ENCODE measurements at places on chromosomes 7 and 10.

GRCh38 chr10:22322641-22323160 lies 1.8 kb downstream of the BMI1 start:
- no peak for DNase-seq

- DNase-seq, result peak; percentile 24
These were observed 94.7 kb upstream of the PRSS58 start for GRCh38 chr7:142352543-142352942.

- no peak for DNase-seq
These were observed 127.8 kb upstream of the PPIF start for GRCh38 chr10:79219322-79219957.

- no peak for DNase-seq
These were observed 25.7 kb upstream of the PRPS1L1 start for GRCh38 chr7:18053177-18053928.

DNA sequence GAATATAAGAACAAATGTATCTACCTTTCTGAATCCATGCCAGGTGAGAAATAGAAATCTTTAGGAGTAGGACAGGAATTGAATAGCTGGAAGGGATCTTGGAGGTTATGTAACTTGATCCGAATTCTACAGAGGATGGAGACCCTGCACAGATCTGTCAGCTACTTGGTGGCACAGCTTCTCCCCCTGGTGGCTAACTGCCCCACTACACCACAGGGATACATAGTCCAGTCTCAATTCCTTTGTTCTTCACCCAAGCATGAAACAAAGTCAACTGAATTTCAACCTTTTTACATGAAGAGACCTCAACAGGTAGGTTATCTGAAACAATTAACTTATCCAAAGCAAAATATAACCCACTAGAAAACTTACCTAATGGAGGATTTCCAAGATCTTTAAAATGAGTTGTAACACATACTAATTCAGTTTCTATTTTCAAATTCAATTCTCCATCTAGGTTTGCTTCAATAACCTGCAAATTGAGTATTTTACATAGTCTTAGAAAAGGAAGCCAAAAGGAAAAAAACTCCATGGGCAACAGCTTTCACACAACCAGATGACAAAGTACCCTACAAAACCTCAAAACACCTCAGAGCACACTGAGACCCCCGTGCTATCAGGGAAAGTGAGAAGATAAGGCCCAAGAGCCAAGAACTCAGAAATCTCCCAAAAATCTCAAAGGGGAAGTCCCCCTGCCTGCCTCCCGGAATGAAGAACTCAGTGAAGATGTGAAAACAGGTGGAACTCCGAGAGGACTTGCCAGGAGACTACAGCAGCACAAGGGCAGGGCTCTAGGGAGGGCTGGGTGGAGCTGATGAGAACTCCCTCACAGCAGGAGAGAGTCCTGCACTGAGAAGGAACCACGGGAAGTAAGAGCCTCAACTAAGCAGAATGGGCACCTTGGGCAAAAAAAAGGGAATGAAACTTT lies 10.3 kb downstream of the HUS1 start:
- peak; percentile 55 for DNase-seq

DNA sequence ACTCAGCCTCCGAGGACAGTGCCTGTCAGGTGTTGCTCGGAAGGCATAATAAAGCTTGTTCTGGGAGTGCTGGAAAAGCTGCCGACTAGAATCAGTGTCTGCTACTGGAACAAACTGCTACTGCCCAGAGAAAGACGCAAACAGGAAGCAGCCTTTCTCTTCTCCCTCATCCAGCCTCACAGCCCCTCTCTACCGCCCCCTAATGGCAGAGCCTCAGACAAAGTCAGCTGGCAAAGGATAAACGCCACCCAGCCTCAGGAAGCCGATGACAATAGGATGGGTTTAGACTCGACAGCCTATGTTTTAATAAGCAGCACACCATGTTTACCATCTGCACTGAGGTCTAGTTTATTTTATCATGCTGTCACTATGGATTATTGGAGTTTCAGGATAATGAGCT lies 169.5 kb upstream of the LYZL1 start:
- peak; percentile 56 for DNase-seq

DNA sequence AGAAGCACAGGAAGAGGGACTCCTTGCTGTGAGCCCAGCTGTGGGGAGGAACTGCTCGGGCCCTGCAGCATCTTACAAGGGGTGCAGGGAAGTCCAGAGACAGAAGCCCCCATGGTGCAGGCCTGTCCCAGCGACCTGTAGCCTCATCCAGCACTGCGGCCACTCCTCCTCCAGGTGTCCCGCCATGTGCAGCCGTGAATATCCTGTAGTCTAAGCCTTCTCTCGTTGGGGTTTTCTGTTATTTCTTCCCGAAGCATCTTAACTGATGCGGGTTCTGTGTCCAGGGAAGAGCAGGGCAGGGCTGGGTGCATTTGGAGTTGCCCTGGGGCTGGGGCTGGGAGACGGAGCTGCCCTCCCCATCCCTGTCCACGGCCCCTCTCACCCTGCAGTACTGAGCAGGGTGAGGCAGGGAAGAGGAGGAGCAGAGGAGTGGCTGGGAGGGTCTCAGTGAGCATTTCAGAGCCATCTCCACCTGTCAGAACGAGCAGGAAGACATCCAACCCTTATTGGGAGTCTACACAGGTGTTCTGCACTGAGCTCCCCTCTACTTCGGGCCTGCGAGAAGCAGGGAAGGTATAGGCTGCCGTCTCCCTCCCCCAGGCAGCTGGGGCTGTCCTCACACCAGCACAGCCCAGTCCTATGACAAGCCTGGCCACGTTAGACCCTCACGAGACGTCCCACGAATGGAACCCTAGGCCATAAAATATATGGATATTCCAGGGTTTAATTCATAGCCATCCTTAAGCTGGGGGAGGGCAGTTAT lies 494.5 kb downstream of the DNAJB6 start:
- no peak for DNase-seq

DNA sequence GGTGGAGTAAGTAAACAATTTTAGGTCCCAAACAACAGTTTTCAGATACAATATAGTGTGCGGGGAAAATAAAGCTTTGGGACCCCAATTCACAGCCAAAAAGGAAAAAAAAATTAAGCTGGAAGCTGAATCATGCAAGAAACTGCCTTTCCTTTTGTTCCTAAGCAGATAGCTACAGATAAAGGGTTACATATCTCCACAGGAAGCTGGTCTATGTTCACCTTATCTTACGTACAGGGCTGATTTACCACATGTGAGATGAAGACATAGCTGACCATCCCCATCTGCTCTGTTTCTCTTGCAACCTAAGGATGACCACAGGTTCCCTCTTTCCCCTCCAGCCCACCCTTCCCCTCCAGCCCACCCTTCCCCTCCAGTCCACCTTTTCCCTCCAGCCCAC lies 14.2 kb upstream of the PFKP start:
- no peak for DNase-seq

DNA sequence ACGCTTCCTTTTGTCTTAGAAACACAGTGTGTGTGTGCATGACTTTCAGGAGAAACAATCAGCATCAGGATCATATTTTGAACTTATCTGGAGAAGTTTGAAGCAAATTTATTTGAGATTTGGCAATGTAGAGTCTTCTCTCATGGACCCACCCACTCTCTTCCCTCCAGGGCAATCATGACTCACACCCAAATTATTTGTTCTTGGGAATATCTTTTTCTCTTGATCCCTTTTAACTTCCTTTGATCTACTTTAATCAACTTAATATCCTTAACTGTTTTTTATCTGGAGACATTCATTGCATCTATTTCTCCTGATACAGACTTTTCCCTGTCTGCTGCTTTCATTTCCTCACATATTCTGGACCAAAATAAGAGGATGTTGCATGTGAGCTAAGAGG lies 1174.3 kb downstream of the GATA3 start:
- peak; percentile 74 for DNase-seq

DNA sequence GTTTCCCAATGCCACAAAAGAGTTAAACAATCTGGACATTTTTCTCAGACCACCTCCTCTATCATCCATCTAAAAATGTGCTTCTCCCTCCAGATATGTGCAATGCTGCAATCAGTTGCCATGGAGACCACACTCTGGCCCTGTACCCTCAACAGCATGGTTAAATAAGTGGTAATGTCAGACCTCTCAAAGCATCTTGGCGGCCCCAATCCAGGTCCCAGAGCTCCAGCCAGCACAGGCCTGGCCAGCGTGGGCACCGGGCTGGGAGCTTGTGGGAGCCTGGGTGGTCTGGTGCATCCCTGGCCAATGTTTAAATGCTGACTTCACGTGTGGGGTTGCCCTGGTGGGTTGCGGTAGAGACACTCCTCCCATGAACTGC lies 362.9 kb upstream of the ZNF32 start:
- DNase-seq, result peak; percentile 52

DNA sequence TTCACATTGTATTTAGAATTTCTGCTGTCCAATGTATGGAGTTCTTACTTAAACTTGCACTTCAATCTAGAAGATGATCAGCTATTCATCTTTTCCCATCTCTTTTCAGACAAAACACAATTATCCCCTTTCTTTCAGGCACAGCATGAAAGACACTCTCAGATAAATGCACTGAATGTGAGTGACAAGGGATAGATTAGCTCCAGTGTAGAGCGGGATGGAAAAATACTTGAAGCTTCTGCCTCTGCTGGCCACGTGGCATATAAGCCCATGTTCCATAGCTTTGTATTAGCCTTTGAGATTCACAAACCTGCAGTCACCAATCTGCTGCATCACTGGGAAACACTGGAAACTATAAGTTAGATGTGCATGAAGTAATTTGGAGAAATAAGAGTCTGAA lies 162.2 kb upstream of the FAM3C start:
- DNase-seq, result no peak

- DNase-seq, result no peak
These were observed 6.4 kb upstream of the SOSTDC1 start for GRCh38 chr7:16471933-16472332.

GRCh38 chr7:20365486-20365885 lies 34.8 kb downstream of the ITGB8 start:
- DNase-seq, result no peak

GRCh38 chr7:85508642-85509410 lies 322.0 kb upstream of the SEMA3D start:
- DNase-seq, result peak; percentile 5

DNA sequence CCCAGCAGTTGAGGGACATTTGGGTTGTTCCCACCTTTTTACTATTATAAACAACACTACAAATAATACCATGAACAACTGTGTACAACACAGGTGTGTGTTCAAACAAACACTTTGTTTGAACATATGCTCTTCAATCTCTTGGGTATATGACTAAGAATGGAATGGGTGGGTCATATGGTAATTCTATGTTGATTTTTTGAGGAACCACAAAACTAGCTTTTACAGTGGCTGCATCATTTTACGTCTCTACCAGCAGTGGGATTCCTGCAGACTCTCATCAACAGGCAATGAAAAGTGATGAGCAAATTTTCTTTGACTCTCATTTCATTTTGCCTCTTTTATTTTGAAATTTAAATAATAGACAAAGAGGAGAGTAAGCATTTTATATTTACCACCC lies 116.9 kb upstream of the KLF14 start:
- no peak for DNase-seq

- no peak for DNase-seq
These were observed 41.4 kb downstream of the STAM start for GRCh38 chr10:17685233-17685840.

GRCh38 chr10:95181726-95182125 lies 12.3 kb upstream of the ACSM6 start:
- DNase-seq, result peak; percentile 44

- no peak for DNase-seq
These were observed 42.0 kb downstream of the GALNT17 start for GRCh38 chr7:71173955-71174354.

DNA sequence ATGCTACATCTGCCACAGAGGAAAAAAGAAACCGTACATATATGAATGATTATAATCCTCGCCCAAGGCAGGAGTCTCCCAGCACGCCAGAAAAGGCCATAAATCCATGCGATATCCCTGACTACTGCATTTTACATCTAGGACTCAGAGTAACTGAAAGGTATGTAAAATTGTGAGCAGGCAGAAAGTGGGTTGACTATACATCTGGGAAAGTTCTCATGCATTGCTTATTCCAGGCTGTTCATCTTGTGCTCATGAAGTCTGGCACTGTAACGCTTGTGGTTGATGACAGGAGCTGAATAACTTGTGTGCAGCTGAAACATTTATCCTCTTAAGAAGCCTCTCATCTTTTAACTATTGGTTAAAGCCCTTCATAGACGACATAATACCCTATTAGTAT lies 193.4 kb upstream of the STEAP4 start:
- DNase-seq, result no peak

DNA sequence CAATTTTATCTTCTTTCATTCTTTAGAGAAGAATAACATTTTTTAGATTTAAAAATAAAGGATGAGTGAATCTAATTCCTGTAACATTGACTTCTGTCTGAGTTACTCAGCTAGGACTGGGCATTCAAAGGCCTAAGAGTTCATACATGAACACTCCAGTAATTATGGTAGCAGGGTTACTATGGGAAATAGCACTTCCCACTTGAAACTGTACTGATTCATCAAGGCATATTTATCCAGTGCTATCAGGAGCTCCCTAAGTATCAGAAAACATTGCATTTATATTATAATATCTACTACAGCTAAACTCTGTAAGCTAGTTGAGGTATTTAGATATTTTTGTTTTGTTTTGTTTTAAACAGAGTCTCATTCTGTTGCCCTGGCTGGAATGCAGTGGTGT lies 41.8 kb downstream of the NDUFB2 start:
- DNase-seq, result no peak

- DNase-seq, result peak; percentile 91
These were observed 101.7 kb upstream of the KLF6 start for GRCh38 chr10:3886641-3887251.

DNA sequence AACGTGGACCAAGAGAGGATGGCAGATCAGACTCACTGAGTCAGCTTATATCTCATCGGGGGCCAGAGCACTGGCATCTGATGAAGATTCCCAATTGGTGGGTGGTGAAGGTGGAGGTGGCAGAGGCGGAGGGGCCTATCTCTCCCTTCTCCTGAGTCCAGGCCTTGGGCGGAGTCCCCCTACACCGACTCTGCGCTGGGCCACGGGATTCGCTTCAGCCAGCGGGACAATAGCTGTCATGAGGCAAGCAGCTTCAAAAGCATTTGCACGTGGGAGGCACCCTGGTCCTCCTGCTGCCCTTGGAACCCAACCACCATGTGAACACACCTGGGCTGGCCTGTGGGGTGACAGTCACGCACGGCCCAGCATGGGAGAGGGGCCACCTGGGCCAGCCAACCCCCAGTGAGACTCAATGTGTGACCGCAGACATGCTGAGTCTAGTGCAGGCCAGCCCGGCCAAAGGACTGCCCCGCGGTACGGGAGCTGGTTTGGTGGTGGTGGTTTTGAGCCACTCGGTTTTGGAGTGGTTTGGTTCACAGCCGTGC lies 466.8 kb upstream of the FOXK1 start:
- DNase-seq, result no peak

GRCh38 chr7:43307522-43307921 lies 195.1 kb downstream of the HECW1 start:
- DNase-seq, result no peak

DNA sequence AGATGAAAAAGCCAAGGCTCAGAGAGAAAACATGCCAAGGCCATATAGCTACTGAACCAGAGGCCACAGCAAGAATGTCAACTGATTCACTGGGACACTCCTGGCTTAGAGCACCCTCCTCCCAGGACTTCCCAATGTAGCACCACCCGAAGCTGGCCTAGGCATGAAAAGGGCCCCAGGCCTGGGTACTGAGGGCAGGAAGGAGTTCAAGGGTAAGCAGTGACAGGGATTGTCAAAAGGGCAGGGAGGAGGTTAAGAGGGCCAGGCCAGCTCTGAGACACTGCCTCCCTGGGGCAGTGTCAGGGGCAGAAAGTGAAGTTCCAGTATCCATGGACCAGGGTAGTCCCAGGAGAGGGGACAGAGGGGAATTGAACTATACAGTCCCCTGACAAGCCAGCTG lies 57.8 kb downstream of the FRMPD2 start:
- DNase-seq, result no peak
